ENCODE measurements at places on chromosomes 5 and 9. TPM values are rescaled to one million over a fixed set of nuclear protein-coding genes. Genes with fewer than 3 reads are reported as not detected.

The ANKRD55 gene
- not detected for total RNA-seq

The PCDHGC4 gene
- total RNA-seq, result 59.3 TPM

The ADAMTSL1 gene
- total RNA-seq, result 12.3 TPM

The PLAC8L1 gene
- not detected for total RNA-seq

The NR6A1 gene
- total RNA-seq, result 0.53 TPM

The CCDC192 gene
- total RNA-seq, result not detected

The NIM1K gene
- total RNA-seq, result not detected

The PCDHGB5 gene
- total RNA-seq, result 19.6 TPM

The FOXD4L5 gene
- not detected for total RNA-seq

DNA sequence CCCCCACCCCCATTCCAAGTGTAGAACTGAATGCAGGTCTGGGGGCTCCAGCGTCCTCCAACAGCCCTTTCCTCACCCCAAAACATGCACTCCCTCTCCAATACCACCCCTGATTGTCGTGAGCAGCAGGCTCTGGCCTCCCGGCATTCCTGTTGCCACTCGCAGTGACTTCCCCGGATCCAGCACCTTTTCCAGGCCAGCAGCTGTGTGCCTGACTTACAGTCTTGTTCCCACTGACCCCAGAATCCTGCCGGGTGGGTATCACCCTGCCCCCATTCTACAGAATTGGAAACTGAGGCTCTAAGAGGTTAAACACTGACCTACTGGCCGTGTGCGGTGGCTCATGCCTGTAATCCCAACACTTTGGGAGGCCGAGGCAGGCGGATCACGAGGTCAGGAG lies 127.2 kb downstream of the OLFM1 start:
- no peaks in the 10 kb centered on the region for H3K4me1 ChIP-seq
- no peak overlapping the region for H3K27ac ChIP-seq
- no peaks in the 10 kb centered on the region for H3K36me3 ChIP-seq
- H3K27me3 ChIP-seq, result peaks cover 11% of the 10 kb centered on the region

DNA sequence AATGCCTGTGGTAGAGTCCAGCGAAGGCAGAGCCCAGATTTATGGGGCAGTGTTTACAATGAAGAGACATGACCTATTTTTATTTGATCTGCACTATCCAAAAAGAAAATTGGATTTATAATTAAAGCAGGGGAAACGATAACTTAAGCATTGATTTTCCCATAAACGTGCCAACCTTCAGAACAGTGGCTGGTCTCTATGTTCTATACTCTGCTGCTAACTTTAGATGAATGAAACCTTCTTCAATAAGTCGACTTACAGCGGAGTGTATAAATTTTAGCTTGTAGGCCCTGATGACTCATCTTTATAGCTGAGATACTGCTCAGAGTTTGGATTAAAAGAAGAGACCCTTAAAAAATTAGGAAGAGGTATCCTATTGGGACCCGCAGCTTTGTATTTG lies 452.6 kb downstream of the TLR4 start:
- no peaks in the 10 kb centered on the region for H3K27me3 ChIP-seq
- no peaks in the 10 kb centered on the region for H3K4me1 ChIP-seq
- no peak overlapping the region for H3K4me3 ChIP-seq

DNA sequence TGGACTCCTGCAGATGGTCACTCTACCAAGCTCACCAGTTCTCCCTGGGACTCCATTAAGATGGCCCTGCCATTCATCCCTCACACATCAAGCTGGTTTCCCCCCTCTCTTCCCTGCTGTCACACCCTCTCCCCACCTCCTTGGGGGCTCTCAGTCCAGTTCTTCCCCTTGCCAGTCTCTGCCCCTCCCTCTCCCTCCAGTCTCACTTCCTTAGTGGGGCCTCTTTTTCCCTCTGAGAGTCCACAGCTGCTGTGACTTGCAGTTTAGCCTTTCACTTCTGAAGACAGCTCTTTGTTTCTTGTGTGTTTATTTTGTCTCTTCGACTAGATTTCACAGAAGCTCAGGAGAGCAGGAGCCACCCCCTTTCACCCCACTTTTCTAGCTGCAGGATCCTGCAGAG lies 10.5 kb downstream of the DOCK2 start:
- H3K4me3 ChIP-seq, result no peak overlapping the region
- no peaks in the 10 kb centered on the region for H3K27me3 ChIP-seq
- no peaks in the 10 kb centered on the region for H3K36me3 ChIP-seq
- H3K27ac ChIP-seq, result no peak overlapping the region

GRCh38 chr5:113169720-113170119 lies 193.1 kb downstream of the DCP2 start:
- H3K27me3 ChIP-seq, result no peaks in the 10 kb centered on the region
- H3K4me1 ChIP-seq, result no peaks in the 10 kb centered on the region
- DNase-seq, result no peak

DNA sequence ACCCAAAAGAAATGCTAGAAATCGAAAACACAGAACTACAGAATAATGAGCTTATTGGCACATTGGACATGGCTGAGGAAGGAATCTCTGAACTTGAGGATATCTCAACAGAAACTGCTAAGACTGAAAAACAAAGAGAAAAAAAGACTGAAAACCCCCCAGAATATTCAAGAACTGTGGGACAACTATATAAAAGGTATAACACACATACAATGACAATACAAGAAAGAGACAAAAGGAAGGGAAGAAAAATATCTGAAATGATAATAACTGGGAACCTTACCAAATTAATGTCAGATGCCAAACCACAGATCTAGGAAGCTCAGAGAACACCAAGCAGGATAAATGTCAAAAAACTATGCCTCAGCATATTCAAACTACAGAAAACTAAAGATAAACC lies 68.6 kb upstream of the TNPO1 start:
- no peaks in the 10 kb centered on the region for H3K27me3 ChIP-seq
- no peaks in the 10 kb centered on the region for H3K4me1 ChIP-seq
- no peak overlapping the region for H3K4me3 ChIP-seq
- no peaks in the 10 kb centered on the region for H3K36me3 ChIP-seq

DNA sequence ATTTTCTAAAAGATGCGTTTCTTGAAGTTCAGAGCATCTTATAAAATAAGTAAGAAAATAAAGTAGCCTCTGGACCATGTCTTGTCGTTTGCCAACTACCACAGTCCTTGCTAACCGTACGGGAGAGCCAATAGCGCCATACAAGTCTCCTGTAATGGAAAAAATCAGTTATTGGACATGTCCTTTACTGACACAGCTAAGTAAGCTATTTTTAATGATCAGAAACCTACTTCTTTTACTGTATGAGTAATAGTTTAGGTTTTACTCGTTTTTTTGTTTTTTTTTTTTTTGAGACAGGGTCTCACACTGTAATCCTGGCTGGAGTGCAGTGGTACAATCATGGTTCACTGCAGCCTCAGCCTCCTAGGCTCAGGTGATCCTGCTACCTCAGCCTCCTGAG lies 37.7 kb upstream of the RAPGEF6 start:
- H3K27me3 ChIP-seq, result no peaks in the 10 kb centered on the region
- no peak overlapping the region for H3K4me3 ChIP-seq
- DNase-seq, result no peak

GRCh38 chr5:176608937-176609723 lies 826 bp downstream of the GPRIN1 start:
- no peak for DNase-seq
- no peaks in the 10 kb centered on the region for H3K36me3 ChIP-seq
- H3K27ac ChIP-seq, result no peak overlapping the region
- peak overlapping the region; percentile 77 for H3K4me3 ChIP-seq

- peaks cover 18% of the 10 kb centered on the region for H3K4me1 ChIP-seq
- peak overlapping the region; percentile 75 for H3K27ac ChIP-seq
- H3K4me3 ChIP-seq, result no peak overlapping the region
- DNase-seq, result no peak
- H3K27me3 ChIP-seq, result no peaks in the 10 kb centered on the region
- H3K36me3 ChIP-seq, result no peaks in the 10 kb centered on the region
Measured at GRCh38 chr5:67248703-67249589, 52.3 kb upstream of the CD180 start.

- H3K4me3 ChIP-seq, result peak overlapping the region; percentile 83
- no peak for DNase-seq
- peak overlapping the region; percentile 48 for H3K27ac ChIP-seq
- H3K36me3 ChIP-seq, result no peaks in the 10 kb centered on the region
- H3K27me3 ChIP-seq, result no peaks in the 10 kb centered on the region
Measured at GRCh38 chr5:115168829-115169486, 750 bp downstream of the TRIM36 start.

- H3K27ac ChIP-seq, result no peak overlapping the region
- H3K4me1 ChIP-seq, result no peaks in the 10 kb centered on the region
- H3K27me3 ChIP-seq, result no peaks in the 10 kb centered on the region
Measured at GRCh38 chr9:92001244-92001643, 51.2 kb upstream of the ROR2 start.

DNA sequence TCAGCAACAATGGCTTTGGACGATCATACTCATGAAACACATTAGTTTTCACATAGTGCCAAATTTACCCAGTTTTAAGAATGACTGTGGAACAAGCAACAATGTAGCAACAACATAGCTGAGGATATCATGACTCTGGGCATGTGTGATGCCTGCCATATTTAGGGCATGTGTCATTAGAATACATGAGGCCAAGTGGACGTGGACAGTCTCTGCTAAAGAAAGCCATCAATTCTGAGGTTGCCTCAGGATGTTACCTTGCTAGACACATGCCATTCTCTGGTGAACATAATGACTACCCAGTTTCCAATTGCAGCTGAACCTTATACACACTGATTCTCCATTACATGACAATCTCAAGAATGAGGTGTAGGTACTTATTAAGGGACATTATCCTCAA lies 103.3 kb upstream of the ADAMTS19 start:
- H3K4me1 ChIP-seq, result no peaks in the 10 kb centered on the region
- H3K27ac ChIP-seq, result no peak overlapping the region
- H3K4me3 ChIP-seq, result no peak overlapping the region
- DNase-seq, result no peak

DNA sequence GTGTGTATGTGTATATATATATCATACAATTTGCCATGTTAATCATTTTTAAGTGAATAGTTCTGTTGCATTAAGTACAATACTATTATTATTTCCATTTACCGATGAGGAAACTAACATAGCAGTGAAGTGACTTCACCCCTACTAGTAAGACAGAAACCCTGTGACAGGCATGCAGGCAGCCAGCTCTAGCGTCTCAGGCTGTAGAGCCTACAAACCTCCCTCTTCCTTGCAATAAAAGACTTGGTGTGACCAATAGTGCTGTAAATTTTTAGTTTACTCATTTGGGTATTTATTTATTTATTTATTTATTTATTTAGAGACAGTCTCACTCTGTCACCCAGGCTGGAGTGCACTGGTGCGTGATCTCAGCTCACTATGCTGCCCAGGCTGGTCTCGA lies 24.7 kb downstream of the FNBP1 start:
- DNase-seq, result no peak
- no peaks in the 10 kb centered on the region for H3K27me3 ChIP-seq
- H3K27ac ChIP-seq, result peak overlapping the region; percentile 84

DNA sequence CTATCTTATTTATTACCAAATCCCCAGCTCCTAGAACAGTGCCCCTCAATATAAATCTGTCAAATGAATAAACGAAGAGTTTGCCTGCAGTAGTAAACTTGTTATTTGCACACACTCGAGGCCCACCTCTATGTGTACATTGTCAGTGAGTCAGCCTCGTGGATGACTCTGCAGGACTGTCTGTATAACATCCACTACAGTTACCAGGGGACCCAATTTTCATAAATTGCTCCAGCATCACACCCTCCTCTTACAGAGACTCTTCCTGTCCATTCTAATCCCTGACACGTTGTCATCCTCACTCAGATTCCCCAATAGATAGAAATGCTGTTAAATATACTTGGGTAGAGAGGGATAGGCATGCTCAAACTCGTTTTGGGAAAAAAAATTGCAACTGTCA lies 478.5 kb downstream of the RAB3C start:
- no peaks in the 10 kb centered on the region for H3K36me3 ChIP-seq
- DNase-seq, result no peak
- peaks cover 2% of the 10 kb centered on the region for H3K4me1 ChIP-seq
- H3K27ac ChIP-seq, result no peak overlapping the region
- no peak overlapping the region for H3K4me3 ChIP-seq
- no peaks in the 10 kb centered on the region for H3K27me3 ChIP-seq

GRCh38 chr5:33841891-33842290 lies 49.9 kb downstream of the ADAMTS12 start:
- H3K36me3 ChIP-seq, result no peaks in the 10 kb centered on the region
- no peak for DNase-seq

- no peaks in the 10 kb centered on the region for H3K4me1 ChIP-seq
- no peaks in the 10 kb centered on the region for H3K27me3 ChIP-seq
- no peak overlapping the region for H3K4me3 ChIP-seq
Measured at GRCh38 chr9:31542384-31543055, 841.9 kb upstream of the ACO1 start.

DNA sequence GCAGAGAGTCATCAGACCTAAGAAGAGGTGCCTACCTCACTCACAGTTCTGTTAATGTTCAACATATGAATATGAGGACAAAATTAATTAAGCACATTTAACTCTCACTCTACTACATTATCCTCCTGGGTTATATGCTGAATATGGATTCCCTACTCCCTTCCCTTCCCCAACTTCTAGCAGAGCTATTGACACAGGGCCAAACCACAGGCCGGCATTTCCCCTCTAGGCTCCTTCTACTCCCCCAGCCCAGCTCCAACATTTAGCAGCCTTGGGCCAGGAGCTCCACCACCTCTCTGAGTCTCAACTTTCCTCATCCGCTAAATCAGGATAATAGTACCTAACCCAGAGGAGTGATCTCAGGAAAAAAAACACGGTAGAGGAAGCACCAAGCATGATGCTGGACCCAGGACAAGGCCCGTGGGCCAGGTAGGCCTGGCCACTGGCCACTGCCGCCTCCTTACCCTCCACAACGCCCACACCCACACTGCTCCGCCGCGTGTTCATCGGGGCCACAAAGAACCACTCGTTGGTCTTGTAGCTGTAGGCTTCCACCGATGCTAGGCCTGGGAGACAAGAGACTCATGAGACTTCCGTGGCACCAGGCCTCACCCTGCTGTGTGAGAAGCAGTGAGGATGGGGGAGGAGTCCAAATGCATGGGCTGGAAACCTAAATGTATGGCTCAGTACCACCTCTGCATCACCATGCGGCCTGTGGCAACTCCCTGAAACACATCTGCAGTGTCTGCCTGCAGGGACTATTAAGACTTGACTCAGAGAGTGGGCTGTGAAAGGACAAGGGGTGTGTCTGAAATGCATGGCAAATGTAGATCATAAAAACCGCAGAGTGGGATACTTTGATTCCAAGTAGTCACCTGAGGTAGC lies 98.8 kb downstream of the KLHL3 start:
- H3K27me3 ChIP-seq, result no peaks in the 10 kb centered on the region
- no peak for DNase-seq
- H3K4me3 ChIP-seq, result no peak overlapping the region
- H3K36me3 ChIP-seq, result peaks cover 17% of the 10 kb centered on the region
- H3K4me1 ChIP-seq, result no peaks in the 10 kb centered on the region

DNA sequence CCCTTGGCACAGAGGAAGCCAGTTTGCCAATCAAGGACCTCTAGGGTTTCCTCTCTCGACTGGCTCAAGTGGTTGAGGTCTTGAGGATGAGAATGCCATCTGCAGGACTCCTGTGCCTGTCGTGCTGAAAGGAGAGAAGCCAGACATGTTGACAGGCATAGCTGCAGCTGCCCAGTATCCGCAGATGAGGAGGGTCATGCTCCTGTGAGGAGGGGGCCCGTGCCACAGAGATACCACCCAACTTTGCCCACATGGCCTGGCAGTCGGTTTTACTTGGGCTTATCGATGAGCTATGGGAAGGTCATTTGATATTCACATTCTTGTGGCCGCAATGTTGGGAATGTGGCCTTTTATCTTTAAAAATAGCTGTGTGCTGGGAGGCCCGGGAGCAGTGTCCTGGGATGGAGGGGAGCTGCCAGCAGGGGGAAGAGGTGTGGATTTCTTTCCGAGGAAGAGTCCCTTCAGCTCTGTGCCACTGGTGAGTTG lies 17.4 kb downstream of the FRMPD1 start:
- H3K4me3 ChIP-seq, result no peak overlapping the region
- no peaks in the 10 kb centered on the region for H3K4me1 ChIP-seq
- H3K36me3 ChIP-seq, result no peaks in the 10 kb centered on the region
- DNase-seq, result no peak
- no peaks in the 10 kb centered on the region for H3K27me3 ChIP-seq
